ENCODE measurements at places on chromosomes 16 and 17.
A peak's percentile ranks its signal among the peaks of the same experiment; 100 is the strongest.

GRCh38 chr16:15897834-15898254, 9.4 kb upstream of the CEP20 start:
- DNase-seq = no peak

GRCh38 chr17:50588391-50589049, 28.0 kb downstream of the CACNA1G start:
- DNase-seq = no peak

GRCh38 chr17:50835301-50836234, at the start of gene WFIKKN2:
Gene WFIKKN2 (plus strand): TSS chr17:50835586. CDS start chr17:50835938, 352 bp downstream.
- DNase-seq = peak; percentile 69

- peak; percentile 85 for DNase-seq
Measured at GRCh38 chr17:81142301-81143199, 22.8 kb upstream of the PVALEF start.

GRCh38 chr16:48963901-48964615, 317.6 kb downstream of the CBLN1 start:
- DNase-seq = no peak

- DNase-seq = no peak
Measured at GRCh38 chr17:8997994-8998628, 23.2 kb upstream of the NTN1 start.

DNA sequence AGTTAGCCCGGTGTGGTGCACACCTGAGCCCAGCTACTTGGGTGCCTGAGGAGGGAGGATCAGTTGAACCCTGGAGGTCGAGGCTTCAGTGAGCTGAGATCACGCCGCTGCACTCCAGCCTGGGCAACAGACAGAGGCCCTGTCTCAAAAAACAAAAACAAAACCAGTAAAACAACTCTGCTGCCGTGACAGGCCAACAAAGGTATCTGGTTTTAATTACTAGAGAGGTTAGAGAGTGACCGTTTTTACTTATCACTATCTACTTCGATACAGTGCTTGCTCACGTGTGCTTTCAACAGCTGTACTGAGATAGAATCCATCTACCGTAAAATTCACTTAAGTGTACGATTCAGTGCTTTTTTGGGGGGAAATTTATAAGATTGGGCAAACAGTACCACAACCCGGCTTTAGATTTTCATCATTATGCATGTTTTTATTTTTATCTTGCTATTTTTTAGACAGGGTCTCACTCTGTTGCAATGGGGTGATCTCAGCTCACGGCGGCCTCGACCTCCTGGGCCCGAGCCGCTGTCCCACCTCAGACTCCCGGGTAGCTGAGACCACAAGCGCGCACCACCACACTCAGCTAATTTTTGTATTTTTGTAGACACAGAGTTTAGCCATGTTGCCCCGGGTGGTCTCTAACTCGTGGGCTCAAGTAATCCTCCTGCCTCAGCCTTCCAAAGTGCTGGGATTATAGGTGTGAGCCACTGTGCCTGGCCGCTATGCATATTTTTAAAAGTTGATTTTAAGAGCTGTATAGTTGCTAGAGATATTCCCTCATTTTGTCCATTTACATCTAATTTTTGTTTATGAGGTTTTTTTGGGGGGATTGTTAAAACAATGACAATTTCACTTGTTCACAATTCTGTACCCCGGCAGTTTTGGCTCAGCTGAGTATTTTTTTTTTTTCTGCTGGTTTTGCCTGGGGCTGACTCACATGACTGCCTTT, 30.9 kb downstream of the SERPINF1 start:
- DNase-seq = no peak

DNA sequence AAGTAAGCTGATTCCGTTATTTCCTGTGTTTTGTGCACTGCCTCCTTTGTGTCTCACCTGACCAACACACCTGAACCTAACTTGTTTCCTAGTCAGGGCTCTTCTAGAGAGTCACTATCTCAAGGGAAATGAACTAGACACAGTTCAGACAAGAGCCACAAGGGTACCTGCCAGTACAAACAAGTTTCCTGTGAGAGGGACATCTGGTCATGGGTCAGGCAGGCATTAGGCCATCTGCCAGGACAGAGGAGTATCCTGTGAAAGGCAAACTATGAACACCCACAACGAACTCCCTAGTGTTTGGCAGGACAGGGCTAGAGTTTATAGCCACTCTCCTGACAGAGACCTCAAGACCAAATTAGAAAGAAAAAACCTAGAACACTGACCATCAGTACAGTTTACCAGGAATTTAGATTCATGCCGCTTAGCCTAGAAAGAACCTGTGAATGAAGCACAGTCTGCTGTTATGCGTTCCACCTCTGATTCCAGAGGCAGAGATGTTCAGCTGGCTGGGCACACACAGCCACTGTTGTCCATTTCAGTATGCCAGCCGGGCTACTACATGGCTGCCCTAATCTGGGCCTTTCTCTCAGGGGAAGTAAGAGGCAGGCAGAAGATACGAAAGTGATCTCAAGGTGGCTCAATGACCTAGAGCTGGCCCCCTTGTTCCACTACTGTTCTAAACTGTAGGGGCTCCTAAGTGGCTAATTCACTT, 20.7 kb upstream of the GLG1 start:
- no peak for DNase-seq

- no peak for DNase-seq
Measured at GRCh38 chr17:66767154-66767933, 67.6 kb upstream of the CACNG5 start.

DNA sequence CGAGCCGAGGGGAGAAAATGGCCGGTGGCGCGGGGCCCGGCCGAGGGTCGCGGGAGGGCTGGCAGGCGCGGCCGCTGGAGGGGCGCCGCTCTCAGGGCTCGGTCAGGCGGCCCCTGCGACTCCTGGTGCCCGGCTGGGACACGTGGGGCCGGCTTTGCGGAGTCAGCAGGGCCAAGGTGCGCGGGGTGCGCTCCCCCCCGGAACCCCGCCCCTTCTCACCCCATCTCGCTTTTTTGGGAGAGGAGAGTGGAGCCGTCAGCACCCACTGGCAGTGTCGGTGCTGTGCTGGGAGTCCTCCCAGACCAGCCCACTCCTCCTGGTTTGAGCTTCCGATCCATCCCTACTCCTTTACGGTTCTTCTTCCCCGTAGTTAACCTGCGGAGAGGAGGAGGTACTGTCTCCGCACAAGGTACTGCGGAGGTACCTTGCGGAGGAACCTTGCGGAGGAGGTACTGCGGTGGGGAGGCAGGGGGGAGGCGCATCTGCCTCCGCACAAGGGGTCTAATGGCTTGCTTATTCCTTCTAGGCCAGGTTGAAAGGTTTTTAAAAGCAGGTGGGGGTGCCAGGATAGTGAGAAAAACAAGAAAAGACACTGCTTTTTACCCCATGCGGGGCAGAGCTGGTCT, 19.1 kb upstream of the CBX8 start:
- no peak for DNase-seq

- DNase-seq = no peak
Measured at GRCh38 chr17:65173284-65173793, 36.2 kb downstream of the RGS9 start.

DNA sequence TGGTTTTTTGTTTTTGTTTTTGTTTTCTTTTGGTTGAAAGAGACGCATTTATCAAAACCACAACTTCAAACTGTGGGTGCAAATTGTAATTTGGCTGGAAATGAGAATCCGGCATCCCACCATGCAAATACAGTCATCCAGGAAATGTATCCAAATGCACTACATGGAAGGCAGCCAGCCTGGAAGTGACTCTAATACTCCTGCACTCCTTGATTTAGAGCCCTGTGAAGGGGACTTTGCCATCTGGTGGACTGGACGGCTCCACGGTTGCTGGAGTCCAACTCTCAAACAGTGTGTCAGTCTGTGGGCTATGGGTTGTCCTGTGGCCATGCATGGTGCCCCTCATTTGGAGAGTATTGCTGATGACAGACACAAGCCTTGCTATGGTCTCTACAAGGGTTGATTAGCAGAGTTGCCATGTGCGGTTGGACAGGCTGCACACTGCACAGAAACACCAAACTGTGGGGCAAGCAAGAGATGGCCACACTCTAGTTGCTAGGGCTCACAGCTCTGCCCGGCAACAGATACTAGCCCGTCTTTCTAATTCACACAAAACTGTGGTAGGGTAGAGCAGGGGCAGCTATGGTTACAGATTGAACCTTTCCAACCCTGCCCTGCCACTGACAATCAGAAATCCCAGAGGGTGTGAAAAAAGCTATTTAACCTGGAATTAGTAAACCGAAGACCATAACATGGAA, 62.4 kb downstream of the VAT1L start:
- no peak for DNase-seq

- peak; percentile 95 for DNase-seq
Measured at GRCh38 chr17:3667366-3668278, 756 bp downstream of the TAX1BP3 start.

- no peak for DNase-seq
Measured at GRCh38 chr16:88003736-88004135, 52.5 kb downstream of the BANP start.

DNA sequence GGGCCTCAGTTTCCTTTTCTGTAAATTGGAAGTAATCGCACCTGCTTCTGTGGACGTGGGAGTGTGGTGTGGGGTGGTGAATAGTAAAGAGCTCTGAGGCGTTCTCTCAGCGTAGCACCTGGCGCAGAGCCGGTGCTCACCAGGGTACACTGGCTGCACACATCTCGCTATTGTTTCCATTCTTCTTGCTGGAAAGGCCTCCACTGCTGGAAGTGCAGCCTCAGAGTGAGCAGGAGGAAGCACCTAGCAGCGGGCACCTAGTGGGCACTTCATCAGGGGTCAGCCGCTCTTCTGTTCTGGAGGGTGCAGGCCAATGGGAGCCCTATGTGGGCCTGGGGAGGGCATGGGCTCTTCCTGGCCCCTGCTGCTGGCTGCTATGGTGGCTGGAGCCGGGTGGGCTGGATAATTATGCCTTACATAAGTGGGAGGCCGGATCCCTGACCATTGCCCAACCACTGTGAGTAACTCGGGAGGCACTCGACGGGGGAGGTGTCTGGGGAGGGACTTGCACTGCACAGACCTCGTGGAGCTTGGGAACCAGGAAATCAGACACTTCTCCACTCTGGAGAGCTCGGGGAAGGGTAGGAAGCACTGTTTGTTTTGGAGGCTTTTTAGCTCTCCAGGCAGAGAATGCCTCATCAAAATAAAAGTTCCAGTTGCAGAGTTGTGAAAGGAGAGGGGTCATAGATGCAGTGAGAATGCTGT, 1.7 kb downstream of the MAP2K3 start:
- peak; percentile 98 for DNase-seq

- DNase-seq = no peak
Measured at GRCh38 chr16:12089492-12090150, 113.1 kb downstream of the SNX29 start.

- no peak for DNase-seq
Measured at GRCh38 chr17:38418693-38419507, 9.4 kb upstream of the ARHGAP23 start.

GRCh38 chr16:27640277-27640600, 90.3 kb downstream of the KATNIP start:
- DNase-seq = no peak

DNA sequence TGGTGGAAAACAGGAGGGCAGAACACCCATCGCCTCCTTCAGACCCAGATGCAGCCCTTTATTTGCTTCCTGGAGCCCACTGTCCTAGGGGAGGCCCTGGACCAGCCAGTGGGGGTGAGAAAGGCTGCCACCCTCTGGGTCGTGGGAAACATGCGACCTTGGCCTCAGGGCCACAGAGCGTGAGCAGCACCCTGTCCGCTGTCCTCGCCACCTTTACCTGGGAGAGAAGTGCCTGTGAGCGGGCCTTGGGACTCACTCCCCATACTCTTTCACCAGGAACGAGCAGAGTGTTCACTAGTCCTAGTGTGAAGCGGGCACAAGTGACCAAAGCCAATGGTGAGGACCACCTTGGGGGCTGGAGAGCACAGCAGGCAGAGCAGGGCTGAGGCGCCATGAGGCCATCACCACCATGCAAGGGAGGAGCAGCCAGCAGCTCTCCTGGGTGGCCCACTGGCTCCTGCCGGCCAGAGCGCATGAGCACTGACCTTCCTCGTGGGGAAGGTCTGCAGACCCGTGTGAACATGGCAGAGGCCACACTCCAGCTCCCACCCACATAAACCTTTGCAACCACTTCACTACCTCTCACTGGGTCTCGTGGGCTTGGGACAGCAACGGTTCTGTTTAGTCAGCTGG, 8.5 kb downstream of the SMCR8 start:
- no peak for DNase-seq

GRCh38 chr17:20263595-20263994, 203.7 kb downstream of the LGALS9B start:
- no peak for DNase-seq

DNA sequence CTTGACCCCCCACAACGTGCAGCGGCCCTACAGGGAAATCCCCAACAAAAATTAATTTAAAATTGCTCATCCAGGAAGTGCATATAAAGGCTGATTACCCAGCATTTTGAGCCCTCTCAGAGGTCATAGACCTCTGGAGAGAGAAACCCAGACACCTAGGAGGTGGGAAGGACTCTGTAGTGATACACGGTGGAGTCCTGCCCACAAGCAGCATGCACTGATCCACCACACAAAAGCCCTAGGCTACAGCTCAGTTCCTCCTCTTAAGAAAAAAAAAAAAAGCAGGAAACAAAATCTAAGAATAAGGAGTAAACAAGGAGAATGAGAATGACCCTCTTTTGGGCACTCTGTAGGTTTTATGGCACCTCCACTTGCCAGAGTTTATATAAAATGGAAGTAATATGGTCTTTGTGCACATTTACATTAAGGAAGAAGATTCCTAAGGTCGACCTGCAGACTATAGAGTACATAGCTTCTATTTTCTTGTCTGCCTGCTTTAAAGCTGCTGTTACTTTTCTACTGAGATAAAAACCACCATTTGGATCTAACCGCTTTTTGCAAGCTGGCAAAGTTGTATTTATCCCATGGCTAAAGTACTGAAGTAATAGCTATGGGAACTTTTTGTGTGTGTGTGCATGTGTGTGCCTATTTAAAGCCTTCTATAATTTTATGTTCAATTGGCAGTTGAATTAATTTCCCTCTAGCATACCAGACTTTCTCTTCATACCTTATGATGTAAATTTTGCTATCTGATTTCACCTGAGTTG, 46.9 kb downstream of the ACSM1 start:
- no peak for DNase-seq

DNA sequence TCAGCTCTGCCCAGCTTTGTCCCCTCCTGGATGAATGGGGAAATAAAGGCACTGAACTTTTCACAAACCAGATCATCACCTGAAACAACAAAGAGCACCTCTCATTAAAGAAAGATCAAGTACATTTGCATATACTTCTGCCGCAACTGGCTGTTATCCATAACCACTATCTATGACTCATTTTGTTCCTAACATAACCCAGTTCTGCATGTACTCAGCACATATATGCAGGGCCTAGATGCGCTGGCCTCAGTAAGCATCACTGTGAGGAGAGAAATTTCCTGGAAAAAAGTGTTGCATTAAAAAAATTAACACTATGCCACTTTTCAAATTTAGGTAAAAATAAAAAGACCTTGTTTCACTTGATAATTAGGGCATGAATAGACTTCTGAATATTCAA, 1718.4 kb downstream of the TP53TG3F start:
- DNase-seq = no peak

All from coronary artery (tissue), 2 donors.